Endothelial cell of umbilical vein (primary cell): ENCODE measurements at places on chromosomes 1 and 21. TPM values are rescaled to one million over a fixed set of nuclear protein-coding genes. Genes with fewer than 3 reads are reported as not detected.

The FAM163A gene
- polyA plus RNA-seq, result 0.03 TPM in 1 of 2 replicates, not detected in the other

The DNALI1 gene
- polyA plus RNA-seq, result 5.2 and 5.7 TPM in 2 replicates

The ZFP69B gene
- polyA plus RNA-seq, result 0.56 and 0.81 TPM in 2 replicates

DNA sequence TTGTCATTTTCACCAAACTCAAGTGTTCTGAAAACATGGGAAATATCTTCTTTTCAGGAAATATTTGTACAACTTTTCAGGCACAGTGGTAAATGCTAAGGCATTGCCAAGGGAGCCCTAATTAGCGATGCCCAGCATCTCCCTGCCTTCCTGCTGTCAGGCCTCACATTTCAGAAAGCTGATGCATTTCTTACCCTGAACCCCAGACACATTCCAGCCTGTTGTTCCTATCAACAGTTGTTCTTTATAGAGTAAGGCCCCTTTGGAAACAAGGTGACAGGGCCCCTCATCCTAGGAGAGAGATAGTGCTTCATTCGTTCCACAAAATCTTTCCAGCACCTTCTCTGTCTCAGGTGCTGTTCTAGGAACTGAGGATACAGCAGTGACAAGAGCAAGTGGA lies 135.9 kb upstream of the COA6 start:
- DNase-seq, result no peak

GRCh38 chr1:119324198-119324597 lies 44.4 kb upstream of the HAO2 start:
- DNase-seq, result no peak

GRCh38 chr1:87240661-87241285 lies 87.9 kb upstream of the LMO4 start:
- DNase-seq, result no peak

- no peak for DNase-seq
Measured at GRCh38 chr1:41856944-41857285, 61.8 kb downstream of the HIVEP3 start.

DNA sequence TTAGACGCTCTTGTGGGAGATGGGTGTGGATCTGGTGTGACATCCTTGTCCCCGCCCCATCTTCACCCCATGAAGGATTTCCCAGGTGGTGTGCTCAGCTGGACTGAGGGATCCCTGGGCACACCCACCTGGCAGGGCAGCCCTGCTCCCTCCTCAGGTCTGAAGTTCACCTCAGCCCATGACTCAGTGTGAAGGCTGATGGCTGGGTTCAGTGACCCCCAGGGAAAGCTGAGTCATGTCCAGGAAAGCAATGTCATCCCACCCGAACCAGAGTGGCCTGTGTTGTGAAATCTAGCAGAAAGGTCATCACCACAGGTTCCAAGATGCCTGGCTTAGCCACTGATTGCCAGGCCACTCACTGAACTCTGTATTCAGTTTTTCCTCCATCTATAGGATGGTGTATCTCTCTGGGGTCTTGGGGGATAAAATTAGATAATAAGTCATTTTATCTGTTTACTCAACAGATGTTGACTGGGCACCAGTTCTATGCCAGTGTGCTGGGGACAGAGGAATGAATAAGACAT lies 97.7 kb upstream of the JUN start:
- peak; percentile 69 for DNase-seq

DNA sequence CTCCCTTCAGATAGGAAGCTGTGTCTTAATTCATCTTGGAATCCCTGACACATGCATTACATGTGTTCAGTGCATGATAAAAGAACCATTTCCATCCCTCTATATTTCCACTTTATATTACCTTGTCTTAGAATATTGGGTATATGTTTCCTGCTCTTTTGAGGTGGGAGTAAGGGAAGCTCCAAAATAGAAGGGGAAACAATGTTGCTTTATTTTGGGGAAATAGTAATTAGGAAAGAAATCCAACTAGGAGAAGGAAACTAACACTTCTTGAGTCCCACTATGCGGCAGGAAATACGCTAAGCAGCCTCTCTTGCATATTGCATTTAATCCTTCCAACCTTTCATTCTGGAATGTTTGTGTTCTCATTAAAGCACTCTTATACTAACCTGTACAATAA lies 89.4 kb upstream of the VAV3 start:
- no peak for DNase-seq

DNA sequence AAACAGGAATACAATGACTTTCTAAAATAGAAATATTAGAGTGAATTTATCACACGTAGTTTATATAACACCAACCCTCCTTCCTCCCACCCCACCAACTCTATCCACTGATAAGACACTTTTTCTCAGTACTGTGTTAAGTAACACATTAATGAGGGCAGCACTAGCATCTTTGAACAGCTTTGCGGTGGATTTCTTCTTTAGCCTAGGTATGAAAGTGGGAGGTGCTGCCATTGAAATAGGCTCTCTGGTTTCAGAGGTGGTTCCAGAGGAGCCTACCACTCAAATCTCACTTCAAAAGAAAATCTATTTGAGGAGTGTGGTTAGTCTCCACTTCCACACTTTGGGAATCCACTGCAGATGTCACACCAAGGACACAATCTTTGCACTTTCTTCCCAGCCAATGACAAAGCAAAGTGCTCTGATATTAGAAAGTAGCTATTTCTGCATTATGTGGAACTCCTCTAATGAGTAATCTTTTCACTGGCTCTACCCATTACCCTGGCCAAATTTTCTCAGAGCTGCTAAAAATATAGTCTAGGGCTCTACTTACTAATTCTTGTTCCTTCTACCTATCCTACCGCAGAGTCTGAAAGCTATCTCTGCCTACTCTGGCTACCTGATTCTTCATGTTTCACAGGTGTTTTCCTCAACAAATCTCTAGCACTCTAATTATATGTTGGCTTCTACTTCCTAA lies 1667.8 kb downstream of the MRPL39 start:
- no peak for DNase-seq

DNA sequence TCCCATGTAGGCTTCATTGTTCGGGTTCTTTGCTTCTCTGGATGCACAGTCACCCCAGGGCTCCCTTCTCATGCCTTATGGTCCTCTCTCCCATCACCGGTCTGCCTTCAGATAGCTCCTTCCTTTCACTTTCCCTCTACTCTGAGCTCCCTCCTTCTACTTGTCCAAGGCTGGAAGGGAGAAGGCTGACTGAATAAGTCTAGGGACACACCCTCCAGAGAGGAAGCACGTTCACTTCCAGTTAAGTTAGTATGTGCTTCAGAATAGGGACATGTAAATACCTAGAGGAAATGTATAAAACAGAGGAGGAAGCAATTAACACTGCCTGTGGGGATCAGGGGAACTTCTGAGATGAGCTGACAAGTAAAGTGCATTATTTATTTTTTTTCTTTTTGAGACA lies 23.5 kb downstream of the CXADR start:
- DNase-seq, result peak; percentile 36

DNA sequence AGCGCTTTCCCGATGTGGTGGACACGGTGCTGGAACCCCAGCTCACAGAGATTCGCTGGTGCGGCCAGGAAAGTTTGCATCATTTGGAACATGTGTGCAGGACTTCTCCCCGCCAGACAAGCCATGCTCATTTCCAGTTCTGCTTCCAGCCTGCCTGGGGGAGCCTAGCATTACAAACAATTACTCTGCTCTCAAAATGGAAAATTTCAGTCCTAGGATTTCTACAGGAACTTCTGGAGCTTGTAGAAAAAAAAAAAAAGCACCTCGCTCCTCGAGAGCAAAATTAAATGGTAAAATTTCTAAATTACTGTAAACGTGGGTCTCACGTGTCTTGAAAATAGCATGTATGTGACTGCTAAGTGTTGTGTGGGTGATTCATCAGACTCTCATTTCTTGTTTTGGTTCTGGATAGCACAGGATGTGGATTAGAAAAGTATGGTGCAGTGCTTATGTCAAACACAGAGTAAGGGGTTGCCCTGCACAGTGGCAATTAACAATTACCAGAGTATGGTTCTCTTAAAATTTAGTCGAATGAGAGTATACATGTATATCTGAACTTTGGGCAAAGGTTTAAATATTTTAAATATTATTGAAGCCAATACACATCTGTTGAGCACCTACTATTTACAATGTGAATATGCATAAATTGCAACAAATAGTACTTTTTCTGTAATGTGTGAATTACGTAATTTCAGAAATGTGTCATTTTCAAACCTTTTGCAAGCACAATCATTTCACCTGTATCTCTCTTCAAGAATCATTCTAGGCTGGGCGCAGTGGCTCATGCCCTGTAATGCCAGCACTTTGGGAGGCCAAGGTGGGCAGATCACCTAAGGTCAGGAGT lies 61.8 kb upstream of the PTGFRN start:
- peak; percentile 78 for DNase-seq
